ENCODE measurements at places on chromosomes 3 and 15.

DNA sequence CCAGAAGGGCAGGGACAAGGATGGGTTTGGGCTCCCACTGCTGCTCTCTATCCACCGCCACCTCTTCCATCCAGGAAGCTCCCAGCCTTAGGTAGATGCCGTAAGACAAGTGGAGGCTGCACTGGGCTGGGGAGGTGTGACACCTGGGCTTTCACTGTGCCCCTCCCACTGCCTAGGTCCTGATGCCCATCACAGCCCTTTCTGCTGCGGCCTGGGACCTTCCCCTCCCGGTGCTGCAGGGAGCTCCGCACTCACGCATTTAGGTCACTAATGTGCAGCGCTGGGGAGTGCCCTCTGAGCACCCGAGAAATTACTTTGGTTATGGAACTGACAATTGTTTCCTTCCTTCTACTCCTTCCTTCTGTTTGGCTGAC lies 850 bp downstream of the LTF start:
- DNase-seq, result no peak

DNA sequence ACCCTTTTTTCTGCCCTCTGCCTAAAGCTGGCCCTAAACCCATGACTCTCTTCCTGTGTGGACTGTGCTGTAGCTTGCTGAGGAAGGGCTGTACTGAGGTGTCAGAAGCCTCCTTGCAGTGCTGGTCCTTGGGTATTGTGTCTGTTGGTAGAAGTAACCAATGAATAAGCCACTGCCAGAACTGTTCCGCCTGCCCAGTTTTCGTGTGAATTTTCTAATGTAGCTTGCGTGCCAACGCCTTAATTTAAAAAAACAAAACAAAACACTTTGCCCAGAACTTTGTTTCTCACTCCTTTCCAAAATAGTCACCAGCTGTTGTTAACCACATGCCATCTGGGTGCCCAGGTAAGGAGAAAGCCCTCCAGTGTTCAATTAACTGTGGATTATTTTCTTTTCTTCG lies 101.9 kb downstream of the KLHL25 start:
- peak; percentile 58 for DNase-seq

DNA sequence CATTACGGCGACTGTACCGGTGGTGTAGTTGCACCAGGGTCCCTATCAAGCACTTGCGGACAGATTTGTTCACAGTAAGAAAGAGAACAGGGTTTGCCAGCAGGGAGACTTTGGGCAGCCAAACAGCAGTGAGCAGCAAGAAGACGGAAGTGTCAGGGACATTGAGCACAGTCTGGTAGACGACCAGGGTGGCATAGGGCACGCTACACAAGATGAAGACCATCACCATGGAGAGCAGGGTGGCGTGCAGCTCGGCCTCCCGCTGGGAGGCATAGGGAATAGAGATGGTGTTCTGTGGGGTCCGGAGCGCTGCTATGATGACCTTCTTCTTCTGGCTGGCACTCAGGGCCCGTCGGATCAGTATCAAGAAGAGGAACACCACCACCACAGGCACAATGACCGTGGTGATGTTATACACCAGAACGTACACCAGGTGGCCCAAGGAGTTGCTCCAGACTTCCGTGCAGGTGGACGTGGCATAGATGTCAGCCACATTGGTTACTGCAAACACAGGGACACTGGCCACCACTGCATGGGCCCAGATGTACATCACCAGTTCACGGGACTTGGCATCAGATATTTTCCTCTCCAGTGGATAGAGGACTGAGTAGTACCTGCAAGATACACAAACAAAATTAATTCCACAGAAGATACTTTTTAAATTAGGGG lies 19.1 kb upstream of the FSIP1 start:
- DNase-seq, result peak; percentile 46

DNA sequence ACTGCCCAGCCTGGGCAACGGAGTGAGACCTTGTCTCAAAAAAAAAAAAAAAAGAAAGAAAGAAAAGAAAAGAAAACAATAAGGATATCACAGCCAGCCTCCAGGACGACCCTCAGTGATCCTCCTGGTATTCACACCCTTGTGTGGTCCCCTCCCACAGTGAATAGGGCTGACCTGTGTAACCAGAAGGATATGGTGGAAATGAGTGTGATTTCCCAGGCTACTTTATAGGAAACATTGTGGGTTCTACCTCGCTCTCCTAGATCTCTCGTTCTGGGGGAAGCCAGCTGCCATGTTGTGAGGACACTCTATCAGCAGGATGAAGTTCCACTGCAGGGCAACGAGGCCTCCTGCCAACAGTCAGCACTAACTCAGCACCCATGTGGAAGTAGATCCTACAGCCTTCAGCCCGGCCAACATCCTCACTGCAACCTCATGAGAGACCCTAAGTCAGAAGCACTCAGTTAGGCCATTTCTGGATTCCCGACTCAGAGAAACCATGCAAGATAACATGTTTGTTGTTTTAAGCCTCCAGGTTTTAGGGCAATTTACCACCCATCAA lies 11.1 kb downstream of the RFTN1 start:
- no peak for DNase-seq

GRCh38 chr3:71672340-71672739 lies 52.9 kb downstream of the EIF4E3 start:
- DNase-seq, result no peak

DNA sequence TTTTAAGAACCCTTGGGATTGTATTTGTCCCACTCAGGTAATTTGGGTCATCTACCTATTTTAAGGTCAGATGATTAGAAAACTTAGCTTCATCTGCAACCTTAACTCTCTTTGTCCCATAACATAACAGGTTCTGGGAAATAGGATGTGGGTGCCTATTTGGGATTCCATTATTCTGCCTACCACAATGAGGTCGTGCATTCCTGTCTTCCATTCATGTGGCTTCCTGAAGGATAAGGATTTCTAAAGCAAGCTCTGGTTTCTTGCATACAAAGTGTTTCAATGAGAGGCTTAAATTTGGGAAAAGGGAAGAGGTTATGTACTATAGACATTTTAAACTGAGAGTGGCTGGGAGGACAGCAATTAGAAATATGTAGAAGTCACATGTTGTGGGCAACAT lies 190.3 kb downstream of the MCTP2 start:
- no peak for DNase-seq

GRCh38 chr15:85642065-85642692 lies 152.5 kb downstream of the KLHL25 start:
- DNase-seq, result no peak
